ENCODE measurements at places on chromosomes 12 and 14.

GRCh38 chr12:94994312-94994711 is 9.2 kb downstream of the NDUFA12 start:
- DNase-seq: peak; percentile 69

GRCh38 chr14:104732931-104733681 is 9.1 kb downstream of the ADSS1 start:
- no peak for DNase-seq

GRCh38 chr14:23638414-23639047 is 2.4 kb downstream of the DHRS2 start:
- no peak for DNase-seq

DNA sequence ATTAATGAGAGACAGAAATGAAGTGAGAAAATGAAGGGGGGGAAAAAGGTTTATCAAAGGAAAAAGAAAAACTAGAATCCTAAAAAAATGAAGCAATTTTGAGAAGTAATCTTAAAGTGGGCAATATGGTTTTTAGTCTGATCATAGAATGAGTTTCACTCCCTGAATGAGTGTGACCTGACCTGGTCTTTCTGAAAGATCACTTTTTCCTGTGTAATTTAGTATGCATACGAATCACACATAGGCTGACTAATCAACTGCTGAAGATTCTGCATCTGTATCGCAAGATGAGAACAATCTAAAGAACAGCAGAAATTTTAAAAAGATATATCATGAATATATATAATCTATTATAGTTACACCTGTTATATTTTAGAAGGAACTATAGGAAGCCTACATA is 11.3 kb downstream of the GNPTAB start:
- no peak for DNase-seq

DNA sequence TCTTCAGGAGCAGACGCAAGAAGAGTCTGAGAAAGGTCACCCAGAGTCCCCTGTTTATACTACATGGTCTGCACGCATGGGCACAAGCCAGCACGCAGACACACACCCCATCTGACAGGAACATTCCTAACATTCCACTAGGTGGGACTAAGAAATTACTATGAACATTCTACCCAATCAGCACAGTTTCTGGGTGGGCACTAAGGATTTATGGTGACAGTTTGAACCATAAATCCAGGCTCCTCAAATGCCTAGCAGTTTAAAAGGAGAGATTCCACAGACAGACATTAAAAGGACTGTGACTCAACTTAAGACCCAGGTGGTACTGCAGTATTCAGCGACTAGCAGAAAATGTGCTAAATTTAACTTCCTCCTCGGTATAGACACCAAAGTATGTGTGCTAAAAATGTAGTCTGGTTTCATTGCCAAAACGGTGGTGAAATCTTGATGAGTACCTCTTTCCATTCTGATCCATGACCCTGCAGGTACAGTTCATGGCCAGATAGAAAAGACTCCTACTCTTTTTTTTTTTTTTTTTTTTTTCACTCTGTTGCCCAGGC is 16.2 kb downstream of the ABHD4 start:
- DNase-seq: peak; percentile 98

DNA sequence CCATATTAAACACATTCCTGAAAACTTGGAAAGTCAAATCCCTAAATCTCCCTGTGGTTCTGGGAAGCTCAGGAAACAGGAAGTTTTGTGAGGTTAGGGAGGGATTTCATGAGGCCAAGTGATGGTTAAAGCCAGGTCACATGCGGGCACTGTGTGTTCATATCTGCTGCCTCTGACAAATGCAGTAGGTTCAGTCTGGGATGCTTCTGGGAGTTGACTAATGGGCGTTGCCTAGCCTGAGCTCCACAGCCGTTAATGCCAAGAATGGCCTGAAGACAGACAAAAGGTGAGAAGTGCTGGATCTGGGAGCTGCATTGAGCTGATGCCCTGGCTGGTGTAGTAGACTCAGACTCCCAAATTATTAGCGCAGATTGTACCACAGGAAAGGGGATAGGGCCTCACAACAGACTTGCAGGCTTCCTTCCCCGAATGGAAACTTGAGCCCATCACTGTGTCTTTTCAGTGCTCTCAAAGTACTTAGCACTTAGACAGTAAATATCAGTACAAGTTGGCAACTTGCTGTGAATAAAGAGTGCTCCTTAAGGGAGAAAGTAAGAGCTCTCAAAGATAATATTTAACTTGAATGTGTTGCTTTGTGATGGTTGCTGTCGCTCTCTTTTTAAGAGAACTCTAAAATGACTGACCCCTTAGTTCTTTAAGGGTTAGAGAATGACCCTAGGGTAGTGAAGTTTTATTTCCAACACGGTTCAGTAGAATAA is 17.3 kb downstream of the GSG1 start:
- DNase-seq: peak; percentile 5

- DNase-seq: no peak
These were observed 35.8 kb downstream of the GRIN2B start for GRCh38 chr12:13945641-13946040.

DNA sequence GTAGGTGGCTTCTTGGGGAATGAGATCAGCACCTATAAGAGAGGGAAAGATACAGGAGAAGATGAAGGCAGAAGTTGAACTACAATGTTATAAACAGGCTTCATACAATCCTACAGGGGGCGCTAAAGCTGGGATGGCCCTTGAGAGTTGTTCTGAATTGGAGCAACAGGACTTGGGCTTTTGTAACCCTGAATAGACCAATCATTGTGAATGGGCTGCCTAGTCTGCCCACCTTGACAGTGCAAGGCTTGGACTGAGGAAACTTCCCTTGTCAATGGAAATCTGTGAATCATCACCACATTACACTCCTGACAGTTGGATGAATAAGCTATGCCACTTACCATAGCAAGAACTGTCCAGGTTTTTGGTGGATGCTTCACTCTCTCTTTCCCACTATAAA is 306.1 kb downstream of the KCNC2 start:
- no peak for DNase-seq

DNA sequence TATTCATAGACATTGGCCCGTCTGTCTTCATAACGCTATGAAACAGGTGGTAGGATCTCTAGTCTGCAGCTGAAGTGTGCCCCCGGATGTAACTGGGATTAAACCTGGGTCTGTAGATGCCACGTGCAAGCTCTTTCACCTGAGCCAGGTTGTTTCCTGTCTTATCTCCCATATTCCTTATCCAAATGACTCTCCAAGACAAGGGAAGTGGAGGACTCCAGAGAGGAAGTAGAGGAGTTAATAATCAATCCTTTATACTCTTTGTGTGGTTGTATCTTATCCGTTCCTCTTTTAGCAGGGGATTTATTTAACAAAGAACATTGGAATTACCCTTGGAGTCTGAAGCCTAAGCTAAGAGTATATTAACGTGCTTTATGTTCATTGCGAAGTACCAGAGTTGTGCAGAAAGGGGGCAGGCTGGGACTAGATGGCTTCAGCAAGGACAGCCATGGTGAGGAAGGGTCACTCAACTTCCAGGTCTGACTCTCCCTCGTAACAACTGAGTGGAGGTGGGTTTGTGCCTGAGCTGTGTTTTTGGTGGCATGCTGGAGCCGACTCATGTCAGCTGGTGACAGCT is 82.8 kb downstream of the RIN3 start:
- no peak for DNase-seq

- DNase-seq: no peak
These were observed 33.0 kb downstream of the FOXN3 start for GRCh38 chr14:89384023-89384422.
